Right cardiac atrium (tissue), 5 donors: ENCODE measurements at places on chromosomes 4 and X.

GRCh38 chr4:90582087-90582486 lies 454.9 kb downstream of the CCSER1 start:
- no peak for DNase-seq

DNA sequence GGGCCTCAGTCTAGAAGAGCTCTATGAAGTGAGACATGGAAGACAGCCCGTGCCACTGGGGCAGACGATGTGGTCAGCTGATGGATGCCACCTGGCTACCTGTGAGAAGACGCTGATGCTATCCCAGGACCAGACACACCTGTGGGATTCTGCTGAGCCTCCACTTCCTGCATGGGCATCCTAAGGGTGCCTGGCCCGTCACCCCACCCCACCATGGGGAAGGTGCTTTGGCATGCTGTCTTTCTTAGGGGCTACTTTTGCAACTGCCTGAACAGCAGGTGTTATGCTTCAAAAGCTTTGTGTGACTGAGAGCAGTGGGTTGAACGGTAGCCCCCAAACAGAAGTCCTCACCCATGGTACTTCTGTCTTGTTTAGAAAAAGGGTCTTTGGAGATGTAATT lies 65.0 kb upstream of the STS start:
- DNase-seq, result no peak

- DNase-seq, result no peak
These were observed 670.5 kb downstream of the GABRG1 start for GRCh38 chr4:45453258-45453853.

DNA sequence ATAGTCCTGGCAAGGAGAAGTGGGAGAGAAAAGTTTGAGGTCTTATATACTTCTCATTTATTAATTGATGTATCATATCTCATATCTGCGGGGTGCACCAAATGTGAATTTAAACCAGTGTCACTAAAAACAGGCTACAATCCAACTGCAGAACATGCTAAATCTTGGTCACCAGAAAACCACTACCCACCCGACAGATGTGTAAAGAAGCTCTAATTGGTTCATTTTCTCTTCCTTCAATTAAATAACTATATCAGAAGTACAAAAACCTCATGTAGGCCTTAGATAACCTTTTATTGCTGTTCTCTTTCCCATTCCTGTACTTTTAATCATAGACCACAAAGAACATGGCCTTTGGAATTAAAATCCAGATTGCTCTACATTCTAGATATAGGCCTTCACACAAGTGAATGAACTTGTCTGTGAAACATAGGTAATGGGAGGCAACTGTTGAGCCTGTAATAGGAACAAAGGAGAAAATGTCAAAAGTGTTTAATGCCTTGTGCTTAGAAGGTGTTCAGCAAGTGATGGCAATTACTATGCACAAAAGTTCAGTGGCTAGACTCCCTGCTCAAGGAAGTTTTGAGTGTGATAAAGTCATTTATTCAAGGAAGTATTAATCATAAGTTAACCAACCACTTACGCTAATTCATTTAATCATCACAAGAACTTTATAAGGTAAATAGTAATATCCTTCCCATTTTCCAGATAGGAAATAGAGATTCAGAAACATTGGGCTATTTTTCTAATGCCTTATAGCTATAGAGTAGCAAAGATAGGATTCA lies 425.6 kb downstream of the INPP4B start:
- DNase-seq, result no peak

DNA sequence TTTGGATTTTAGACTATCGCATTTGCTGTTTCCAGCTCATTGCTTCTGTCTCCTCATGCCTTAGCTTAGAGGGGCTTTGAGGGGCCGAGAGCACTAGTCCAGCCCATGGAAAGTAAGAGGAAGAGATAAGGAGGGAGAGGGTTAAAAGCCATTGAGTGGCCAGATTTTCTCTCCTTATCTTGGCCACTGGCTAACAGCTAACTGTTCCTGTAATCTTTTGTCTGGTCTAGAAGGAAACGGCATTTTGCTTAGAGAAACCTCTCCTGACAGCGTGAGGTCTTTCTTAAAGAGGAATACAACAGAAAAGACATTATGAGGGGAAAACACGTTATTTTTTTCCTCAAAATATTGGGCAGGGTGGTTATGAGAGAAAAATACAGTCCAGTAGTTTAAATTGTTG lies 7.9 kb downstream of the GPR101 start:
- DNase-seq, result no peak

GRCh38 chr4:43452948-43453347 lies 560.4 kb downstream of the GRXCR1 start:
- no peak for DNase-seq

DNA sequence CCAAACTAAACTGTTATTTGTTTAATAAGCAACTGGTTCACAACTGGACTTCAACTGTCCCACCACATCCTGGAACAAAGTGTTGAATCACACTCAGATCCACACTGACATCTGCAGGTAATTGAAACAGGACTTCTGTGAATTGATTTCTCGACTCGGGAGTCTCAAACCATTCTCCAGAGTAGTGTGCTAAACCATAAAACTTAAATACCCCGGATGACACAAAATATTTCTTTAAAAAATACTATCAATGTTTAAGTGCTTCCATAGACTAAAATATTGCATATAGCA lies 95.4 kb upstream of the PLAC1 start:
- no peak for DNase-seq

- no peak for DNase-seq
These were observed 139.9 kb upstream of the OTUD4 start for GRCh38 chr4:145320294-145320693.

DNA sequence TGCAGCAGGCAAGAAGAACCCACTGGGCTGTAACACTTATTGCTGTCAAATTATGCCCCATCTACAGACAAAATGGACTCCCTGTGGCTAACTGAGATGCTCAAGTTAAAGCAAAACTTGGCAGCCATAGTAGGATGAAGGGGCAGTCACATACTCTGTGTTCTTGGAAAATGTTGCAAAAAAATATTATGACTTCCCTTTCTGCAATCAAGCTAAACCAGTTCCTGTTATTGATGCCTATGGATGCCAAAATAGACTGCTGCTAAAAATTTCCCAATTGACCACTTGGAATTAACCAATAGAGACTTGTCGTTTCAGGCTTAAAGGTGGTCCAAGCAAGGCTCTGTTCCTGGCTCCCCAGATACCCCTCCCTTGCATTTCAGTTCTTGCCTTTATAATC lies 49.5 kb downstream of the IQCM start:
- DNase-seq, result no peak

DNA sequence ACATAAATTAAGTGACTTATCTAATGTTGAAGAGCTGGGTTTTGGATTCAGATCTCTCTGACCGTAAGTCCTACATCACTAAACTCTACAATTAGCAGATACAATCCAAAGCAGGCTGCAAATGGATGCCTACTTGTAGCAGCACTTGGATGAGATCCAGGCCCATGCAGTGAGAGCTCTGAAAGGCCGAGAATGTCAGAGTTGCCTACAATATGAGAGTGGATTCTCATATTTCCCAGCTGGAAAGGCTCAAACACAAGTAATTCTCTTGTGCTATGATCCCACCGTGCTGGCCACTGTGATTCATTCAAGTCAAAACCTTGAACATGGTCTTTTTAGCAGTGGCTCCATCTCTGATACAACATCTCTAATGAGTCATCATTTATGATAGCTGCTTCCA lies 125.4 kb upstream of the CHRDL1 start:
- no peak for DNase-seq

DNA sequence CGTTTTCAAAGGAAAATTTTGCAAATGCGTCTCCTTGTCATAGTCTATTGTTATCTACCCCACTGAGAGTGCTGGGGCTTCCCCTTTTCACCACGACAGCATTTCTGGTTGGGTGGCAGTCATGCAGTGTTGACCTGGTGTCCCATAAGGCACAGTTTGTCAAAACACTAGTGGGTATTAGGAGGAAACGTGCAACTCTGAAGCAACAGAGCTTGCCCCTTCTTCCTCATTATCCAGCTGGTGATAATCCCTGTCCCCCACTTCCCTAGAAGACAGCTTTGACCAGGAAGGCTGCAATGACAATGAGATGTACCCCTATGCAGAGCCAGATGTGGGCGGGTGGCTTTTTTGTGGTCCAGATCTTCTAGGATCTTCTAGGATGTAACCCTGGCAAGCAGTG lies 1.8 kb downstream of the TBC1D1 start:
- no peak for DNase-seq

DNA sequence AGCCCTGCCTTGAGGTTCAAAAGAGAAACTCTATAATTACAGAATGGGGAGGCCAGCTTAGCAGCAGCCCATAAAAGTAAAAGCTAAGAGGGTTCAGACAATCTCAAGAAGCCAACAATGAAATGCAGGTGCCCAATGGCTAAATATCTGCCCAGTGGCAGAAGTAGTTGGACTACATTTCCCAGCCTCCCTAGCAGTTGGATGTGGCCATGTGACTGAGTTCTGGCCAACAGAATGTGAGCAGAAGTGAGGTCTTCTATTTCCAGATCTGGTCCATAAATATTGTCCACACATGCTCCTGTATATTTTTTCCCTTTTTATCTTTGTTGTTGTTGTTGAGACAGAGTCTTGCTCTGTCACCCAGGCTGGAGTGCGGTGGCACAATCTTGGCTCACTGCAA lies 127.9 kb upstream of the NHS start:
- DNase-seq, result no peak

- no peak for DNase-seq
These were observed 19.0 kb upstream of the PDE5A start for GRCh38 chr4:119647558-119647957.

- DNase-seq, result no peak
These were observed 82.7 kb upstream of the FGF13 start for GRCh38 chrX:138794246-138794645.

DNA sequence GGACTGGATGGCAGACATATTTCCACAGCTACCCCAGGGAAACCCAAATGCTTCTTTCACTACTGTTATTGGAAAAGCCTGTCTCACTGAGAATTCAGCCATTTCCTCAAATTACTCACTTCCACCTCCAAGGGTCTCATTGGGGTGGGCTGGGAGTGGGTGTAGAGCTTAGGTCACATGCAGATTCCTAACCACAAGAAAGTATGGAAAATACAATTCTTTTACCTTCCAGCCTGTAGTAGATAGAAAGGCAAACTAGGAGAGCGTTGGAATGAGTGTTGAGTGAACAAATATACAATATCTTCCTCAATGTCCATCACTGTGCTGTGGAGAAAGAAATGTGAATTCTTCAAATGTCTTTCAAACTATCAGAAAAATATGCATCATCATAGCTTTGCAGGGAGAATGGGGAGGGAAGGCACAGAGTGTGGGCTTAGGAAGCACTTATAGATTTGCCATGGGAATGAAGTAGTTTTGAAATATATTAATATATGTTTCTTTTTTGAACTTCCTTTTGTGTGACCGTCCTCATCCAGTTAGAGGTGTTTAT lies 245.3 kb upstream of the JADE1 start:
- DNase-seq, result no peak

DNA sequence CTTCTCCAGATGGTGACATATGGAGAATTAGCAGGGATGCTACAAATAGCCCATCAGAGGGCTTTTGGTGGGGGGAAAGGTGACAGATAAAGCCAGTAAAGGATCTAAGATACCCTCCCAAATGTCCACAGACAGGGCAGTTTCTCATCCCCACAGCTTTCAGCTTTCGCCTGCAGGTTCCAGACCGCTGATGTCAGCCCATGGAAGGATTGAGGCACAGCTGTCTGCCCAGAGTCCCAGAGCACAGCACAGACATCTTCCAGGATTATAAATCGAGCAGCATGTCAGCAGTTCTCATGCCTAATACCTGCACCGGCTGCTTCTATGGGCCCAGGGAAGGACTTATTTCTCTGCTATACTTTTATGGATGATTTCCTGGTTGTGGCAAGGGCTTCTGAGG lies 96.7 kb upstream of the MXRA5 start:
- no peak for DNase-seq

DNA sequence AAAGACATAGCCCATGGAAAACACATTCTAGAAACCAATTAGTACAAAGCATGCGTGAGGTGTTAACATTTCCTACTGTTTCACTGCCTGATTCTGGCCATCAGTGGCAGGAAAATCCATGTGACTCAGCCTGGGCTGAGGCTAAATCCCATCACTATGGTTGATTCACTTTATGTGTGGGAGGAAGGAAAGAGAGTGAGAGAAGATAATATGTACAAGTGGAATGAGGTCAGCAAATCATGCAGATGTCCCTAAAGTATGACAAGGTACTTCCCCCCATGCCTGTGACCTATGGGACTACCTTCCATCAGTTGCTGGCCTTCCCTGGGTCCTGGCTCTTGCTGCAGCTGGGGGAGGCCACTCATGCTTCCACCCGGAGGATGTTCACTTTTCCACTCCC lies 64.2 kb upstream of the MAP3K15 start:
- DNase-seq, result no peak

- DNase-seq, result no peak
These were observed 14.5 kb upstream of the TXLNG start for GRCh38 chrX:16771483-16772398.

- no peak for DNase-seq
These were observed 2.8 kb upstream of the IL21 start for GRCh38 chr4:122623637-122624166.
